ENCODE measurements at places on chromosomes 5 and 9. TPM values are rescaled to one million over a fixed set of nuclear protein-coding genes. Genes with fewer than 3 reads are reported as not detected.

ATP10B gene
- not detected for total RNA-seq

CREBRF gene
- 10.0 TPM for total RNA-seq

SV2C gene
- 0.05 TPM for total RNA-seq

TMEM232 gene
- total RNA-seq, result 1.7 TPM

NTNG2 gene
- 2.4 TPM for total RNA-seq

PCDHA9 gene
- 1.1 TPM for total RNA-seq

HSPB3 gene
- not detected for total RNA-seq

RMI1 gene
- 6.5 TPM for total RNA-seq

ALDH1A1 gene
- total RNA-seq, result 2.1 TPM

PNPLA7 gene
- 2.9 TPM for total RNA-seq

SLC36A3 gene
- total RNA-seq, result not detected

Data from astrocyte (in vitro differentiated cells and primary cell).